ENCODE measurements at places on chromosomes 5 and 9.
A peak's percentile ranks its signal among the peaks of the same experiment; 100 is the strongest.

- peak; percentile 56 for DNase-seq
Measured at GRCh38 chr9:131744171-131744719, 4.4 kb upstream of the RAPGEF1 start.

DNA sequence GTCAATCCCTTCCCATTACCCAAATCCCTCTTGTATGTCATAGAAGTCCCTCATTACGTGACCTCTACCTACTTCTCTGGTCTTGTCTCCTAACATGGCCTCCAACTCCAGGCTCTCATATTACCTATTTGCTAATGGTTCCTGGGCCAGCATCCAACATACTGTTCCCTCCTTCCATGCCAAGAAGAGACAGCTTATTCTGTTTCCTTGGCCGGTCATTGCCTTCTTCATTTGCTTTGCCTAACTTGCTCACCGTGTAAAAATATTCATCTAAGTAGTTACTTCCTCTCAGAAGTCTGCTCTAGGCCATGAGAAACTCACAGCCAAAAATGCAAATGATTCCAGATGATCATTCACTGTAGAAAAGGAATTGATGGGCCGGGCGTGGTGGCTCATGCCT is 8.9 kb upstream of the IL6ST start:
- DNase-seq = no peak

- DNase-seq = peak; percentile 3
Measured at GRCh38 chr5:140764177-140764973, 21.6 kb upstream of the PCDHA1 start.

GRCh38 chr9:95947118-95947517 is 71.6 kb downstream of the ERCC6L2 start:
- DNase-seq = no peak

- no peak for DNase-seq
Measured at GRCh38 chr9:98329904-98330303, 74.5 kb upstream of the TBC1D2 start.

DNA sequence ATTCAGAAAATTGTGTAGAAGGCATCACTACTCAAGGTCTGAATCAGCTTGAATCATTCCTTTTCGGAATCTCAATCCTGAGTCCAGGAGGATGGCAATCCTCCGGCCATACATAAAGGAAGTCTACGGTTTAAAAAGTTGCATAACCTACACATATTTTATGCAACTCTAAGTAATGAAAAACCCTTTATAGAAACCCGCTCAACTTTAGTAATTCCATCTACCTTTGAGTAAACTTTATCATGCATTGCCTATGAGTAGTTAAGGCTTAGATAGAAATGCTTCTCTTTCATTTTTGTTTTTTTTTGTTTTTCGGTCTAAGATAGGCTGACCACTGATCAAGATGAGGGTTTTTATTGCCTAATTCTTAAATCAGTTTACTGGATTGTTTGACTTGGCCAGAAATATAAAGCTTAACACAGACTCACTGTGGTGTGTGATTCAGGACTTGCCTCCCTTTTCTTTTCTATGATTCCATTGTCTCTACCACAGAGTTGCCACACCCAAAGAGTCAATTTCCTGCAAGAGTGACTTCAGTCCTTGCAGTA is 85.0 kb downstream of the LURAP1L start:
- DNase-seq = no peak

DNA sequence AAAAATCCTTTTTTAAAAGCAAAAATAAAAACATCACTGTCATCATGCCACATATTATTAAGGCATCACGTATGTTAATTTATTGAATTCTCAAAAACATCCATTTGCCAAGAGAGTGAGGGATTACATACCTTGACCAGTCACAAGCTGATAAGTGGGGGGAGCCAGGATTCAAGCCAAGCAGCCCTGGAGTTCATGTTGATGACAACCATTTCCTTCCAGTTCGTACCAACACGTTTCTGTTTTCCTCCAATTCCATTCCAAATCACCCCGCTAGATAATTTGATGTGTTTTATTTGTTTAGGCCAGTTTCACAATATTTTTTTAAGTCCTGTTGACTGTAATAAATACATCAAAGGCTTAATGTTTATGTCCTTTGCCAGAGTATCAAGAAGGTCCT is 53.0 kb downstream of the SLC1A3 start:
- no peak for DNase-seq

DNA sequence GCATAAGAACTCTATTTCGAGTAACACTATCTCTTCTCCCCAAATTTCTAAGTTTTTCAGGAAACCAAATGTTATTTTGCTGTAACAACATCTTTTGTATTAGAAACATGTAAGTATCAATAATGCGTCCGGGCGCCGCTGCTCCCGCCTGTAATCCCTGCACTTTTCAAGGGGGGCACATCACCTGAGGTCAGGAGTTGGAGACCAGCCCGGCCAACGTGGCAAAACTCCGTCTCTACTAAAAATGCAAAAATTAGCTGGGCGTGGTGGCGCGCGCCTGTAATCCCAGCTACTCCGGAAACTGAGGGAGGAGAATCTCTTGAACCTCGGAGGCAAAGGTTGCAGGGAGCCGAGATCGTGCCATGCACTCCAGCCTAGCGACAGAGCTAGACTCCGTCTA is 881.1 kb upstream of the NUDT12 start:
- DNase-seq = no peak

GRCh38 chr9:124084087-124084486 is 72.5 kb downstream of the LHX2 start:
- DNase-seq = no peak

DNA sequence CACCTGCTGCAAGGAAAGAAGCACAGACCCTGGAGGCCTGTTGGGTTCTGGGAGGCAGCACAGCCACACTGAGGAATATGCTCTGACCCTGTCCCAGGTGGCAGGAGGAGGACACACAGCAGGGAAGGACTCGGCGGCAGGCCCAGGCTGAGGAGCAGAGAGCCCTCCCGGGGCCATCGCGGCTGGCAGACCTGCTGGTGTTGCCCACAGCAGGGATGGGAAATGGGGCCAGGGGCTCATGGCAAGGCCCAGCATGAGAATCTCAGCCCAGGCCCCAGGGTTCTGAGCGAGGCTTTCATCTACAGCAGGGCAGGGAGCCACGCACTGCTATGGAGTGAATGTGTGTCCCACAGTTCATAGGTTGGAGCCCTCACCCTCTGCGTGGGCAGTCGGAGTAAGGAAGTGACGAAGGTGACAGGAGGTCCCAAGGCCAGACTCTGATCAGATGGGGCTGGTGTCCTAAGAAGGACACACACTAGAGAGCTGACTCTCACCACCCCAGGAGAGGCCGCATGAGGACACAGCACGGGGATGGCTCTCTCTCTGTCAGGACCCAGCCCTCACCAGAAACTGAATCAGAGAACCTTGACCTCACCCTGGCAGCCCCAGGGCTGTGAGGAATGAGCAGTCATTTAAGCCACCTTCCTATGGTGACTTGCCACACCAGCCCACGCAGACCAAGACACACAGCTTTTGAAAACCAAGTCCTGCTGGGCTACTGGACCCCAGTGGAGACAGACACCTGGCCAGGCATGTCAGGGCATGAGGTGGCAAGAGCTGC is 10.3 kb upstream of the GPSM1 start:
- no peak for DNase-seq

- no peak for DNase-seq
Measured at GRCh38 chr5:115661101-115661500, 35.3 kb upstream of the TMED7 start.

- DNase-seq = no peak
Measured at GRCh38 chr5:39394946-39395345, 29.8 kb downstream of the DAB2 start.

DNA sequence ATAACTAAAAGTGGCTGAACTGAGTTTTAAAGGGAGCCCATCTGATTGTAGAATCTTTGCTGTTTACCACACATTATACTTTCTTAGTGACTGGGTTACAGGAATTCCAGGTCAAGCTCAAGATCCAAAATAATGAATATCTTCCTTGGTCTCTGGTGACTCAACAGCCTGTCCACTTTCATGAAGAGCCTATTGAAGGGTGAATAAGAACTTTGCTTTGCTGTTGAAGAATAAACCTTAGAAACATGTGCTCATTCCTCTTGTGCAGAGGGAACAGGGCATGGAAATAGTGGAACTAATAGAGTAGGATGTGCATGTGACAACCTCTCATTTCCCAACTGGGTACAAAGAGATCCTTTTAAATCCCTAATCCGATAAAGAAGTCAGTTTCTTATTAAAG is 21.4 kb downstream of the ALDH1A1 start:
- DNase-seq = no peak

DNA sequence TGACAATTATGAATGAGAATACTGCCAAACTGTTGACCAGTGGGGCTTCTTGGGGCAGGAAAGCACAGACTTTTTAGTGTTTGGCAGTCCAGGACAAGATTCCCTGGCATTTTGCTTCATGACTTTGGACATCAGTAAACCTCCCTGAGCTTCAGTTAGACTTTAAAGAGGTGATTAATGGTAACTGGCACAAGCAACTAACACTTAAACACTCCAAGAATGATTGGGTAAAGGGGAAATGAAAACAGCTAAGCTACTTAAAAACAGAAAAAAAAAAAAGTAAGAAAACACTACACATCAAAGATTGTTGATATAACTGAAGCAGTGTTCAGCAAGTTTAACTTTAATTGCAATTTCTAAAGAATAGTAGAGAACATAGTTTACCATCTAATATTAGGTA is 13.4 kb downstream of the PAIP1 start:
- no peak for DNase-seq

- no peak for DNase-seq
Measured at GRCh38 chr5:145947581-145947980, 11.2 kb downstream of the SH3RF2 start.

- no peak for DNase-seq
Measured at GRCh38 chr5:149094996-149095395, 32.1 kb upstream of the SH3TC2 start.

DNA sequence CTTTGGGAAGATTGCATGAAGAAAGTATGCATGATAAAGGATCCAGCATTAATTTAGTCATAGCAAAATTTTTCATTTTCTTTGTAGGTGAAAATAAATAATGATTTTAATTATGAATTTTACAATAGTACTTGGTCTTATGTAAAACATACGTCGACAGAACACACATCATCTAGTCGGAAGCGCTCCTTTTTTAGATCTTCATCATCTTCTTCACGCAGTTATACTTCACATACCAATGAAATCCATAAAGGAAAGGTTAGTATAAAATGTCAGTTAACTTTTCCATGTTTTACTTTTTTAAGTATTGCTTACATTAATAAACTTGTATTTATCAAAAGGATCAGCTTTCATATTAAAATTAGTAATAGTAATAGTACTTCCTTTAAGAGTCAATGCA is 35.8 kb downstream of the C7 start:
- DNase-seq = no peak

DNA sequence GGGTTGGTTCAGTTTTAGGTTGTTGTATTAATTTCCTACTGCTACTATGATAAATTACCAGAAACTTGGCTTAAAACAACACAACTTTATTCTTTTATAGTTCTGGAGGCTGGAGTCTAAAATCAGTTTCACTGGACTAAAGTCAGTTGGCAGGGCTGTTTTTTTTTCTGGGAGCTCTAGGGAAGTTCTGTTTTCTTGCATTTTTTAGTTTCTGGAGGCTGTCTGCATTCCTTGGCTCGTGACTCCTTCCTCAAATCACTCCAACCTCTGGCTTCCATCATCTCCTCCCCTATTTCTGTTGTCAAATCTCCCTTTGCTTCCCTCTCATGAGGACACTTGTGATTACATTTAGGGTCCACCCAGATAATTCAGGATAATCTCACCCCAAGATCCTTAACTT is 51.3 kb upstream of the SUB1 start:
- no peak for DNase-seq

DNA sequence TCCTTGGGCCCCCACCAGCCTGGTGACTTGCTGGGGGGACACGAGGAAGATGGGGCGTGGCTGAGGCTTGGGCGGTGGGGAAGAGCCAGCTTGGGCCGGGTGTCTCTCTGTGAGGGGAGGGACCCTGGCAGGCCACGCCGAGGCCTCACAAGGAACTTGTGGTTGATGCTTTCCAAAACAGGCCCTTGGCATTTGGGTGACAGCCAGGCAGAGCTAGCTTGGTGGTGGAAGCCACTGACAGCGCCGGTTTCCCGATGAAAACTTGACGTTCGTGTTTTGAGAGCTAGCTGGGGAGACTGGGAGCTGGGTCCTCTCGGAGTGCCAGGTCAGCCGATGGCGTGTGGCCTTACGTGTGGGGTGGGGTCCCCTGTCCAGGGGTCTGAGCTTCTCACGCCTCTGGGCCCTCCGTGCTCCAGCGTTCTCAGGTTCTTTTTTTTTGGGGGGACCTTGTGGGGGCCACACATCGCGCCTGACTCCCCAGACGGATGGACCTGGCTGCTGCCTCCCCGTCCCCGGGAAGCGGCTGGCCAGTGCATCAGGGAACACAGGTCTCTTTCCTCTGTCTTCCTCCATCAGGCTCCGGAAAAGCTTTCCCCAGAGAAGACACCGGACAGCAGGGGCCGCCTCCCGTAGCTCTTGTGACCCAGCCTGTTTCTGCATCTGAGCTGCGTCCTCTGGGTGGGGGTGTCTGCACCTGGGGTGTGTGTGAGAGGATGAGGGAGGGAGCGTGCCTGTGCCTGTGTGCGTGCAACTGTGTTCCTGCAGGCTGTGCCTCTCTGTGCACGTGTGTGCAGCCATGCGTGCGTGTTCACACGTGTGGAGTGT is 129.3 kb upstream of the LPCAT1 start:
- DNase-seq = peak; percentile 31

DNA sequence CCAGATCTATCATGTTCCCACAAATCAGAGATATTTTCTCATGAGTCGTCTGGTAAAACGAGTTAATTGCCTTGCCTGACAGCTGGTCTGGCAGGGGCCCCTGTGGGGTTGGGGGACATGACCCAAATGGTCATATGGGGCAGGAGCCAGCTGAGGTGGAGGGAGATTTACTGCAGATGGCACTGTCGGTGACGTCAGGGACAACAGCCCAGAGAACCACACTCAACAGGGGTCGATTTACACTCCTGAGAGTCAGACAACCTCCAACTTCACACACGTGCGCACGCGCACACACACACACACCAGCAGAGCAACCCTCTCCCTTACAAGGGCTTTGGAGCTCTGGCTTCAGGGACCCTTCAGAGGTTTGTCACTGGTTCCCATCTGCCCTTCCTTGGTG is 23.4 kb upstream of the GABRP start:
- no peak for DNase-seq

DNA sequence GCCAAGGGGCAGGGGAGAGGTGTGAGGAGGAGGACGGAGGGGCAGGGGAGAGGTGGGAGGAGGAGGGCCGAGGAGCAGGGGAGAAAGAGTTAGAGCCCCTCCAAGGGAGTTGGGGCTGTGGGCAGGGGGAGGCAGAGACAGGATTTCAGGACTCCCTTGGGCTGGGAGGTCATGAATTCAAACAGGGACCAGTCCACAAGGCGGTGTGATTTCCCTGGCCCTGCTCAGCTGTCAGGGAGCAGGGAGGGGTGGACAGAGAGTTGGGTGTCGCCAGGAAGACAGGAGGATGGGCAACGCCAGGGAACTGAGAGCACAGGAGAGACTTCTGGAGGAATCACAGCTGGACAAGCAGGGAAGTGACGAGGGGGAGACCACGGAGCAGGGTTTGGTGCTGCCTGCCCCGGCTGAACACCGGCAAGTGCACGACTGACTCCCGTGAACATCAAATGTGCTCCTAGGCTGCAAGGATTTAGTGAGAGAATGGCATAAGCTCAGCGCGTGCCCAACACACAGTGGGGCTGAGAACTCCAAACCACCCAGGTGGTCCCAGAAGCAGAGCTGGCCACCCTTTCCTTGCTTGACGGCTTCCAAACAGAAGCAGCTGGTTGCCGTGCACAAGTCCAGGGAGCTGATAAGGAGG is 17.8 kb upstream of the OLFM1 start:
- no peak for DNase-seq
